CD4-positive, alpha-beta T cell treated with Interleukin-4 for 4 hours (primary cell): ENCODE measurements at places on chromosomes 2 and 18.
A peak's percentile ranks its signal among the peaks of the same experiment; 100 is the strongest.

DNA sequence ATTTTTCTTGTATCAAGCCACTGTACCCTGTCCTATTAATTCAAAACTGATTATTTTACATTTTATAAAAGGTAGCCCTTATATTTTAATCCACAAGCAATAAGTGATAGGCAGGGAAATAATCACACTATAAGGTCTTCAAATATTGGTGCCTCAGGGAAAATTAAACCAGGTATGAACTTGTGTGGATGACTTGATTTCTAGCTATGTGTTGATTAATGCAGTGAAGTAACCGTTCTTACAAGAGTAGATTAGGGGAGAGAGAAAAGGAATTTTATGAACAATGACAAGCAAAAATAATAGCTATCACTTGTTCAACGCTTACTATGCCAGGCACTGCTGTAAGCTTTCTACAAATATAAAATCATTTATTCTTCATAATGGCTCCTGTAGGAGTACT lies 199.6 kb downstream of the PTGR3 start:
- DNase-seq = no peak

- DNase-seq = no peak
These were observed 11.4 kb downstream of the ALPG start for GRCh38 chr2:232418056-232418455.

- DNase-seq = no peak
These were observed 12.3 kb downstream of the MERTK start for GRCh38 chr2:111910609-111911277.

- DNase-seq = no peak
These were observed 114.7 kb downstream of the MTX2 start for GRCh38 chr2:176383836-176384442.

DNA sequence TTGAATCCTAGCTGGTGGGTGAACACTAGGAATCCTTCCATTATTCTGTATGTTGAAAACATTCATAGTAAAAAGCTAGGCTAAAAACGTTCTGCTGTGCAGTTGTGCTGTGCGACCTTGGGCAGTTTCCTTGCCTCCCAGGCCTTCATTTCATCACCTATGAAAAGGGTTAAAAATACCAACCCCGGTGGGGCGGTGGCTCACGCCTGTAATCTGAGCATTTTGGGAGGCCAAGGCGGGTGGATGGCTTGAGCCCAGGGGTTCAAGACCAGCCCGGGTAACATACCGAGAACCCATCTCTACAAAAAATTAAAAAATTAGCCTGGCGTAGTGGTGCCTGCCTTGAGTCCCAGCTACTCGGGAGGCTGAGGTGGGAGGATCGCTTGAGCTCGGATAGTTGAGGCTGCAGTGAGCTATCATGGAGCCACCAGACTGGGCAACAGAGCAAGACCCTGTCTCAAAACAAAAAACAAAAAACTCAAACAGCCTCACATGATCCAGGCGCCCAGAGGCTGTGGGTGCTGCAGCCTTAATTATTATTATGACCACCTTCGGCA lies 2.9 kb upstream of the RRM2 start:
- DNase-seq = no peak

- DNase-seq = no peak
These were observed 161.6 kb downstream of the EPHA4 start for GRCh38 chr2:221410487-221410886.

- peak; percentile 13 for DNase-seq
These were observed 715 bp upstream of the CFAP36 start for GRCh38 chr2:55518841-55519165.

DNA sequence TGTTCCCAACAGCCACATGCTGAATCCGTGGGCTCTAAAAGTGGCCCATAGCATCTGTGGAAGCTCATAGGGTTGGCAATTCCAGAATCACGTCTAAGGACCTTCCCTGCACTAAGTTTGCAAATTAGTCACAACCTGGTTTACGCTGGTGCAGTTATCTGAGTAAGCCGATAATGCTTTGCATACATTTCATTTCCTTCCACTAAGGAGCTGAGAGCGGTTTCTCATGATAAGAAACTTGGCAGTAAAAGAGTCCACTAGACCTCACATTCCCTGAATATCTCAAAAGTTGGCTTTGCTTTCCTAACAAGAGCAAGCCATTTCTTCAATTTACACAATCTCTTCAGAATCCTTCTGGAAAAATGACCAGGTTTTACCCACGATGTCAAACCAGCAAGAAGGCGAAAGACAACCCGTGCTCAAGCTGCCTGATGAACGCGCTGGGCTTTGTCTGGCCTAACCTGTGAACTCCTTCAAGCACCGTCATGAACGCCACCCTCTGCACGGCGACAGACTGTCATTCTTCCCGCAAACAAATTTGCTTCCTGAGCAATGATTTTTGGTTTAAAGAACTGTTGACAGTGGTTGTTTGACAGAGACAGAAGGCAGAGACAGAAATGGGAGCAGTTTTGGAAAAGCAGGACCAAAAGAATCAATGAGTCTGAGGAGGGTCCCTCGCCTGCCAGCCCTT lies 73.0 kb upstream of the COPS8 start:
- no peak for DNase-seq

DNA sequence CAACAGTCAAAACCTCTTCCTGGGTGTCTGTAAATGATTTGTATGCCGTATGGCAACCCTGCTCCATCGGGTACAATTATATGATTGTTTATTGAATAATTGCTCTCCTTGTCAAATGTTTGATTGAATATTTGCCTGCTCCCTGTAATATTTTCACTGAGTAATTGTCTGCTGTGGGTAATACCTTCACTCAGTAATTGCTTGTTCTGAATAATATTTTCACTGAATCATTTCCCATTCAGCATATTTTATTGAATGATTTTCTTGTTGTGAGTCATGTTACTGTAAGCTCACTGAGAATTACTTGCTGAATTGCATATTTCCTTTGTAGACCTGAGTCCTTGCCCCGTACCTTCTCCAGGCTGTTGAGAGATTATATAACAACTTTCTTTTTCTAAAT lies 535.2 kb downstream of the METTL4 start:
- DNase-seq = no peak

DNA sequence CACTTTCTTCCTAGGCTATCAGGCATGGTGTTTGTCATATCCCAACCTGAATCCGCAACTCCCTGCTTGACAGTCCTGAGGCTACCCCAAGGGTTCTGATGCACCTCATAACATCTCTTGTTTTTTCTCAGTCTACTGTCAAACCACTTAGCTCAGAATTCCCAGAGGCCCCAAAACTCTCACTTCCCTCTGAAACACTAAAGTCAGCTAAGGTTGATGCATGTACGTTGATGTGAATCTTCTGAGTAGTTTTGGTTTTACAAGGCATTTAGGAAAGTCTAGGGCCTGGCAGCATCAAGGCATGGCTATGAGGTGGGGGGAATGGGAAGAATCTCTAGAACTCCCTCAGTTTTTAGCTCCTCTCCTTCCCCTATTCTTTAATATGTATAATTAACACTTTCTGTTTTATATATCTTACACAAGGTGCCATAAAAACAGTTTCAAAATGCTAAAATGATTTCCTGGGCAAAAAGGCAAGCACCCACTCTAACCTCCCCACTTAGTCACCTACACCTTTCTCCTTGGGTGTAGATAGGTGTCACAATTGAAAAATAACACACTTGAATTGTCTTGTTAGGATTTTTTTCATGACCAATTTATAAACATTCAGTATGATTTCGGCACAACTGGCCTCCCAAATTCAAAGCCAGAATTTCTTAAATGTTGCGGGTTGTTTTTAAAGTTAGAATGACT lies 71.4 kb upstream of the TANK start:
- no peak for DNase-seq

GRCh38 chr18:471716-472115 lies 28.8 kb downstream of the COLEC12 start:
- DNase-seq = no peak

DNA sequence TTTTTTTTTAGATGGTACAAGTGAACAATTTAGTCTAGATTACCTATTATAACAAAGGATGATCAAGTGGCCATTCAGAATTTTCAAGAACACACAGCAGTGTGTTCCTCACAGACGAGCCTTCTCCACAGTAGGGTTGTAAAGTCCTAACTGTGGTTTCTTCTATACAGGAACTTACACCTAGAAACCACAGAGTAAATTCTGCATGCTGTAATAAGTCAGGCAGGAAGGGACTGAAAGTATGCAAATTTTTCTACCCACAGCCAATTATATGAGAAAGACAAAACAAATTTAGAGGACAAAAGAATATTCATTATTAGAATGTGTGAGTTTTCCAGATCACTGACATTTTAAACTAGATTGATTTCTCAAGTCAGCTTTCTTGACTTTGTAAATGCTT lies 99.5 kb downstream of the RBMS1 start:
- peak; percentile 71 for DNase-seq

DNA sequence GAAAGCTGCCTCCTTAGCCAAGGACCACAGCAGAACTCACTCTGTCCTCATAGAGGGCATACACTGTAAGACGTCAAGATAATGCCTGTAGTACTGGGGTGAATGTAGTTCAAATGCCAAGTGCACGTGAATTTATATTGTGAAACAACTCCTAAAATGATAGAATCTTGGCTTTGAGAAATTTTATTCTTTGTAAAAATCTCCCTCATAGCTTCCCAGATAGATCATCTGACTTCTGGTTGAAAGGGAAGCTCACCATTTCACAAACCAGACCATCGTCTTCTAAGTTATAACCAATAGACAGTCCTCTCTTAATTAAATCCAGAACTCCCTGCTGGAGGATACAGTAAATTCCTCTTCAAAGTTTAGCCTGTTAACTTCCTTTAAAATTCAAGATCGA lies 110.9 kb upstream of the MSTN start:
- no peak for DNase-seq

GRCh38 chr2:88828397-88829137 lies 137.1 kb downstream of the RPIA start:
- DNase-seq = no peak

GRCh38 chr18:49814147-49814499 lies 790 bp upstream of the ACAA2 start:
- peak; percentile 42 for DNase-seq

- no peak for DNase-seq
These were observed 134.7 kb downstream of the MSTN start for GRCh38 chr2:189927823-189928222.

- DNase-seq = peak; percentile 9
These were observed 68.4 kb upstream of the CDCA7 start for GRCh38 chr2:173286153-173286809.

DNA sequence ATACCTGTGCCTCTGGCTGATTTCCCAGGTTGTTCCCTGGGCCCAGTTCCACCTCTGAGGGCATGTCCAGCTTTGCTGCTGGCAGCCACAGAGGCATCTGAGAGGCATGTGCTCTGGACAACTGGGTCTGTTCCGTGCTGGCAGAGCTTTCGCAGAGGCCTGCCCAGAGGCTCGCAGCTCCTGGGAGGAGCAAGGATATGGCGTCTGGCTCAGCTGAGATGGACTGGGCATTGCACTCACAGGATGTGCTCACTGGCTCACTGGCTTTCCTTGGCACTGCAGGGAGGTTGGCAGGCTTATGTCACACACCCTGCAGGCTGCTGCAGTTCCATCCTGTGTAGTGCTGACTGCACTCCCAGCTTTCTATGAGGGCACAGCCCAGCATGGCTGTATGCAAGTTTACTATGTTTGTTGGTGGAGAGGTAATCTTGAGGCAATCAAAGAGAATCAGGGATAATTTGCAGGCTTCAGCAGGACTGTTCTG lies 172.3 kb downstream of the PRKCE start:
- no peak for DNase-seq

GRCh38 chr2:16650287-16651249 lies 15.1 kb downstream of the CYRIA start:
- DNase-seq = no peak

GRCh38 chr2:127052057-127052770 lies 54.7 kb downstream of the BIN1 start:
- DNase-seq = no peak
